Stomach (tissue), 19 donors: ENCODE measurements at places on chromosomes 6 and 20. TPM values are rescaled to one million over a fixed set of nuclear protein-coding genes. Genes with fewer than 3 reads are reported as not detected.

DNA sequence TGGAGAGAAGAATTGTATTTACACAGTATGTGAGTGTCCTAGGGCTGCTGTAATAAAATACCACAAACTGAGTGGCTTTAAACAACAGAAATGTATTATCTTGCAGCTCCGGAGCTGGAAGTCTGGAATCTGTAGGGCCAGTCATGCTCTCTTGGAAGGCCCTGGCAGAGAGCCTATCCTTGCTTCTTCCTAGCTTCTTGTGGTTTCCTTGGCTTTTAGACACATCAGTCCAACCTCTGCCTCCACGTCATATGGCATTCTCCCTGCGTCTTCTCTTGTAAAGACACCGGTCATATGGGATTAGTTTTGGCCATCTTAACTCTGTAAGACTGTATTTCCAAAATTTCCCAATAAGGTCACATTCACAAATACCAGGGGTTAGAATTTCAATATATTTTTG is 10.8 kb downstream of the FNDC1 start:
- no peak for DNase-seq

GRCh38 chr20:17431621-17432364 is 99.4 kb downstream of the BFSP1 start:
- DNase-seq = peak; percentile 82

GRCh38 chr6:54198134-54198533 is 86.9 kb downstream of the MLIP start:
- DNase-seq = no peak

GRCh38 chr6:130322673-130323268 is 43.0 kb upstream of the TMEM200A start:
- peak; percentile 47 for DNase-seq

DNA sequence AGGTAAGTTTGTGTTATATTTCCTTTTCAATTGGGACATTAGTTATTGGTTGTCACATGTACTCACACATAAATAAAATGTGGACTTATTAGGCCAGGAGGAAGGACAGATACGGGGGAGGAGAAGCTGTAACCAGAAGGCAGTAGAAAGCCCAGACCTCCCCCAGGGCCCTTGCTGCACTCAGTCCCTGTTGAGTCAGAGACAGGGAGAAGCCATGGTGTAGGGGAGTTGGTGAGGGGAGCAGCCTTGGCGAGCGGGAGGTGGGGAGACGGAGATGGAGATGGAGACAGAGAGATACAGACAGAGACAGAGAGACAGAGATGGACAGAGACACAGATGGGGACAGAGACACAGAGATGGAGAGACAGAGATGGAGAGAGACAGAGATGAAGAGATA is 263.2 kb downstream of the DLL1 start:
- no peak for DNase-seq

DNA sequence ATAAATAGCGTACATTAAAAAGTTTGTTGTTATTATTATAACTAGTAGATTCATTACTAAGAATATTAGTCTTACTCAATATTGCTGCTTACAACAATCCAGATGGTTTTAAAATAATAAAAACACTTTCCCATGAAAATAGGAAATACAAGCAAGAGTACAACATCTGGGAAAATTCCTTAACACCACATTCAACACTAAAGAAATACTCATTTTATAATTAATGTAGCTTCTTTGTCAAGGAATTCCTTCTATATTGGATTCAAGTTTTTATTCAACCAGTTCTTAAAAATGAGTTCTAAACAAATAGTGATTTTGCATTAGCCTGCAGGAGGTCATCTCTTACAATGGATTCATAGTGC is 650.3 kb upstream of the SLC35B3 start:
- no peak for DNase-seq

DNA sequence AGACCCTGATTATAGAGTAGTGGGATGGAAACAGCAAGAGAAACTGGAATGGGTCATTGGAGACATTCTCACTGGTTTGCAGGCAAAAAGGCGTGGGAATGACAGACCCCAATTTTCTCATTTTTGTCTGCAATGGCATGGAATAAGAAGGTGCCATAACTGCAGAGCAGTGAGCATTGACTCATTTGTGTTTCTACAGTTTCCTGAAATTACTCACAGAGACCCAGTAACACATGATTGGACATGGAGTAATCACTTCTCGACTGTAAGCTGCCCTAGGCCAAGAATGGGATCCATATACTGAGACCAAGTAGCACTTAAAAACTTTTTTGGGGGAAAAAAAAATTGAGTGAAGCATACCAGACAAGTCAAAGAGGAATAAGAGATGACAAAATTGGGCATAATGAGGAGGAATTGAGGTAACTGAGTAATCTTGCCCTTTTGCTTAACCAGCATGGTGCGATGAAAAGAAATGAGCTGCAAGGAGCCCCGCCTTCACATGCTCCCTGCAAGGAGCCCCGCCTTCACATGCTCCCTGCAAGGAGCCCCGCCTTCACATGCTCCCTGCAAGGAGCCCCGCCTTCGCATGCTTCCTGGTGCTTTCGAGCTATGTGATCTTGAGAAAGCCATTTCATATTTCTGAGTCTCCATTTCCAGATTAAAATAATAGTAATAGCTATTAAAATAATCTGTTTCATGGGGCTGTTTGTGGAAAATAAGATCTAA is 44.1 kb downstream of the NHSL1 start:
- peak; percentile 72 for DNase-seq

DNA sequence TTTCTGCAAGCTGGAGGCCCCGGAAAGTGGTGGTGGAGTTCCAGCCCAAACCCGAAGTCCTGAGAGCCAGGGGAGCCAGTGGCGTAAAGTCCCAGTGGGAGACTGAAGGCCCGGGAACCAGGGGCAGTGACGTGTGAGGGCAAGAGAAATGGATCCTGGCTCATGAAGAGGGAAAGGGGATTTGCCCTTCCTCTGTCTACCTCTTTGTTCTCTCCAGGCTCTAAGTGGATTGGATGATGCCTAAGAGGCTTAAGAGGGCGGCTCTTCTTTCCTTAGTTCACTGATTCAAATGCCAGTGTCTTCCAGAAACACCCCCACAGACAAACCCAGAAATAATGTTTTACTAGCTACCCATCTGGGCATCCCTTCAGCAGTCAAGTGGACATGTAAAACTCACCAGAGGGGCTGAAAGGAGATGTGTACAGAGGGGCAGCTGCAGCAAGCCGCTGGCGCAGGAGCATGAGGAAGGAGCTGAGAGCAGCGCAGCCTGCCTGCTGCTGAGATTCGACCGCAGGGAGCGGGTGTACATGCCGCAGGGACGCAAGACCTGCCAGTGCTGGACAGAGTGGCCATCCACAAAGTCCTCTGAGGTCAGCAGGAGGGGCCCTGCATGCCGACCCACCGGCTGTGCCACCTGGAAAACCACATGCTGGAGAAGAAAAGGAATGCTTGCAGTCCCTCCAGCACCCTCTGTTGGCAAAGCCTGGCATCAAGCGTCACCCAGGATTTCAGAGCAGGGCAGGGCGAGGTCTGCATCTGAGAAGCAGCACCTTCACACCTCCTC is 29.5 kb downstream of the CDYL start:
- DNase-seq = peak; percentile 71

GRCh38 chr20:33667245-33667675 is 517 bp downstream of the ACTL10 start:
- peak; percentile 79 for DNase-seq

- DNase-seq = no peak
Observed at GRCh38 chr6:25463441-25463840, 184.3 kb downstream of the CARMIL1 start.

- DNase-seq = no peak
Observed at GRCh38 chr6:110815015-110815410, 256 bp downstream of the CDK19 start.

- DNase-seq = no peak
Observed at GRCh38 chr6:125102891-125103290, 50.7 kb upstream of the TPD52L1 start.

DNA sequence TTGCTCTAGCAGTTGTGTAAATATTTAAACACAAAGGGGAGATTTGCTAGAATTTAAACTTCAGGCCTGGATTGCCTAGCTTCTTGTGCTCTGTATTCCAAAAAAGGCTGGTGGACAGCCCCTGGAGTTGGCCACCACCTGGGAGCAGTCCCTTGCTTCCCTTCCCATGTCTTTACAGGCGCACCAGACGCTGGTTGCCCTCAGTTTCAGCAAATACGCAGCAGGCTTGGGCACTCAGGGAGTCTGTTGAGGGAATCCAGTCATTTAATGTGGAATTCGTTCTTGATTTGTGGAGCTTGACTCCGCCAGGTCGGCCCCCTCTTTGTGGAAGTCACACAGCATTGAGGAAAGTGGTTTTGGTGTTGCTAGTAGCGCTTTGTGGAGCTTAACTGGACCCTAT is 156.8 kb downstream of the DTNBP1 start:
- DNase-seq = no peak

Gene LHFPL5
- not detected for total RNA-seq

Gene NAPB
- total RNA-seq = 31.0 TPM

Gene PABPC1L
- 106 TPM for total RNA-seq

Gene OR2H1
- total RNA-seq = not detected

Gene TREM1
- total RNA-seq = not detected

Gene RGS17
- 1.7 TPM for total RNA-seq

Gene ENPP5
- 2.6 TPM for total RNA-seq

Gene EBF4
- total RNA-seq = 30.8 TPM
